Stimulated activated effector memory CD8-positive, alpha-beta T cell treated with anti-CD3 and anti-CD28 coated beads, Interleukin-12 subunit alpha, Interleukin-12 subunit beta, amount 100 ng/mL, for 72 hours (primary cell): ENCODE measurements at places on chromosomes 11 and 22.

- peak; percentile 65 for DNase-seq
Observed at GRCh38 chr11:104731890-104732289, 166.4 kb downstream of the CASP12 start.

DNA sequence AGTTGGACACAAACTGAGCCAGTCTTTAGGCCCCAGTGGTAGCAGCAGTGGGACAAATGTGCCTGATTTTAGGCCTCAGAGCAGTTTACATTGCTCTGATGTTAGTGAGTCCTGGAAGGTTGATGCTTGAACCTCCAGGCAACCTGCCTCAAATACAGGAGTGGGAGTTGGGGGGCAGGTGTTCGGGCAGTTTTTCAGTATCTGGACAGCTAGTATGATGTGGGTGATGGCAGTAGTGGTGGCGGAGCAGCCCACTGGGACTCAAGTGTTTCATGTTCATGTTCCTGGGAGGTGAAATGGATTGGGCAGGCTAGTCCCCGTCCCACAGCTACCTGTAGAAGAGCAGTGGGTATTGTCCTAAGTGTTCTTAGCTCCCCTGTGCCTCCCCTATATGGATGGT is 857.8 kb downstream of the JRKL start:
- no peak for DNase-seq

- no peak for DNase-seq
Observed at GRCh38 chr11:97364047-97364446, 974.2 kb downstream of the JRKL start.

DNA sequence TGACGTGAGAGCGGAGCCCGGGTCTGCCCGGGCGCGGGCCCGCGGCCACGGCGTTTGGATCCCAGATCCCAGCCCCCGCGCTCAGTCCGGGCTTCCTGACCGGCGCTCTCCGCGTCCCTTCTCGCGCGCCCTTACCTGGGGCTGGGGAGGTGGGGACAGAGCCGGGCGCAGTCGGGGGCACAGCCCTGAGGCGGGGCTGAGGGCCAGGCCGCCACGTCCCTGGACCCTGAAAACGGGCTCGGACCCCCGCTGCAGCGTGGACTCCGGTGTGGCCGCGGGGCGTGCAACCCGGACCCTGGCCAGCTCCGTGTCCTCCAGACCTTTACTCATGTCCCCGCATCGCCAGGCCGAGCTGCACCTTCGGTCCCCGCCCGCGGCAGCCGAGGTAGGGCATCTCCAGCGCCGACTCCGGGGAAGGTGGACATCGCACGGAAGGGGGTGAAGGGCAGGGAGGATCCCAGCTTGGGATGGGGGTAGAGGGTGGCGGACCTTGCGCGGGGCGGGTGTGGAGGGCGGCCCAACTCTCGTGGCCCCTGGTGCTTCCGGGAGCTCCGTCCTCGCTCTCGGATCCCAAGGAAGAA is 9.9 kb upstream of the AIFM3 start:
- DNase-seq = no peak

GRCh38 chr22:48872271-48873190 is 955.1 kb downstream of the BRD1 start:
- DNase-seq = no peak

GRCh38 chr22:36239401-36240171 is at the start of gene APOL2:
TSS of gene APOL2 (minus strand) at chr22:36239527. CDS start at chr22:36233162, 6,365 bp downstream.
- peak; percentile 88 for DNase-seq

- no peak for DNase-seq
Observed at GRCh38 chr11:29184939-29185890, 831.6 kb downstream of the KCNA4 start.

DNA sequence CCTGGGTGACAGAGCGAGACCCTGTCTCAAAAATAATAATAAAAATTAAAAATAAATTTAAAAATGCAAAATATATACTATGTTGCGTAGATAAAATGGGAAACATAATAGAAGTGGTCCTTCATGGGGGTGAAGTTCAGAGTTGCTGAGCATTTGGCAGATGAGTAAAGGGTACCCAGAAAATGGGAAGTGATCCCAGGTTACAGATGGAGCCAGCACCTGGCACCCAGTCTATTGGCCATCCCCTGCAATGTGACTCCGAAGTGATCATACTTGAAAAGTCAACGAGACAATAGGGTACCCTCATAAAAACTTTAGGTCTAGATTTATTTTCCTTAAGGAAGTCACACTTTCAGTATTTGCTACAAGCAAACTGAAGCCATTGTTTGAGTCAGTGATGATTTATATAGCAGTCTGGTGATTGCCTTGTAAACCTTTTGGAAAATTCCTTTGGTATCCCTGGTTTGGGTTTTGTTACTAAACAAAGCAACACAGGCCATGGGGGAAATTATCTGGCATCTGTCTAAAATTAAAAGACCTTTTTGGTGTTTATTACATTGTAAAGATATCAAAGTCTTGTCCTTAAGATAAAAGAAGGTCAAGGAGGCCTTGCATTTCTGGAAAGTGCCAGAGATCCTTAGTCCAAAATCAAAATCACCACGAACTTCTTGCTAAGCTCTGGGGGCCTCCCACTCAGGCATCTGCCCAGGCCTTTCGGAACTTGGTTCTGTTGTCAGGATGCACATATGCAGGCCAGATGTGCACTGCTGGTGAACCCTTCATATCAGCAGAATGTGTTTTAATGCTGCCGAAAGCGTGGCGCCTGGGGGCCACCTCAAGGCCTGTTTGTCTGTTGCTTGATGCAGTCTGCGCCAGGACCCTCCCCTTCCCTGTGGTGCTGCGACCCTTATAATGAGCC is 4.3 kb downstream of the SMARCB1 start:
- no peak for DNase-seq

DNA sequence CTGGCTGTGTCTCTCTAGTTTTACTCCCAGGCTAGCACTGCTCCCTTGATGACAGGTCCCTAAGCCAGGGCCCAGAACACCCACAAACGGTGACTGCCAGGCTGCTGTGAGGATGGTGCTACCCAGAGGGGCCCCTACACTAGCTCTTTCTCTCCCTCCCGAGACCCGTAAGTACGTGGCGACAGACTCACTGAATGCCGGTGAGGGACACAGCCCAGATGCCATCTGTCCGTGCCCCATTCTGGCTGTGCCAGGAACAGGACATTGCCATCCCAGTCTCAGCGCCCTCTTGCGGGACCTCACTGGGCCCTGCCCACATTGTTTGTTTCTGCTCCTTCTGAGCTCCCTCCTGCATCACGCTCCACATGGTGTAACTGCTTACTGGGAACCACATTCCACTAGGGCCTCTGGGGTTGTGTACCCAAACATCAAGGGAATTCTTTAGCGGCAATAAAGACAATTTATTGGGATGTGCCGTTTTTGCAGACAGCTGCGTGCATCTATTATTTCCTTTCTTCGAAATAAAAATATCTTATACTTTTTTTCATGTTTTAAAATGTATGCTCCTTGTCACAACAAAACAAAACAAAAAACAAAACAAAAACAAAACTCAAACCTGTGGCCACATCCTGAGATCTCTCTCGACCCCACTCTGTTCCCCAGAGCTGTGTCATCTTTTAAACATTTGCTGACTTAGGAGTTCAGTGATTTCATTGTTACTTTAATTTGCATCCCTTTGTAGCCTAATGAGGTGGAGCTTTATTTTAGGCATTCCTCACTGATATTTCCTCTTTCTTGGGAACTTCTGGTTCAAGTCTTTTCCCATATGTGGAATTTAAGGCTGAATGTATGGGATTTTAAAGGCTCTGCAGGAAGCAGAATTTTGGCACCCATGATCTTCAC is 4.4 kb upstream of the TPCN2 start:
- DNase-seq = no peak

DNA sequence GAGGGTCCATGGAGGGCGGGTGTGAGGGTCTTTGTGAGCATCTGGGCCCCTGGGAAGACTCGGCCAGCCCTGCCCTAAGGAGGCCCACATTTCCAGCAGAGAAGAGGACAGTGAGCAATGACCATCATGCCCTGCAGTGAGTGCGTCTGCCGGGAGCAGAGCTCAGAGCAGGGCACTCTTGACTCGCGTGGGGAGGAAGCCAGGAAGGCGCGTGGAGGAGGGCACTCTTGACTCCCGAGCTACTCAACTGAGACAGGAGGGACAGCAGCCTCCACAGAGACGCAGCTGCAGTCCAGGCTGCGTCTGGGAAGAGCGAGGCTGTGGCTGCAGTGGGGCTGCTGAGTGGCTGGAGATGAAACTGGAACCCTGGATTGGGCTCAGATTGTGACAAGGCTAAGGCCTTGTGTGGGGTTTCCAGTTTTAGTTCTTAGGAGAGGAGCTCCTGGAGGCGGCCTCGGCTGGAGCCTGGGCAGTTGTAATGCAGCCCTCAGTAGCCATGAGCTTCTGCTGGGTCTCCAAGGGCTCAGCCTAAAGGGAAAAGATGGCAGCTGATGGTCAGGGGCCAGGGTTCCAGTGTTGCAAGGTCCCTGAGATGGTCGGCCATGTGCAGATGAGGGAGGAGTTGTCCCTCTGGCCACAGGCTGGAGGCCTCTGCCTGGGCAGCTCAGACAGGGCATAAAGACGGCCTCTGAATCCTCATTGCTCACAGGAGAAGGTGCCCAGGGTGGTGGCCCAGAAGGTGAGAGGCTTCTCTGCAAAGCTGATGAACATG is 264.7 kb upstream of the B3GAT1 start:
- no peak for DNase-seq

GRCh38 chr22:48488149-48488551 is 1339.5 kb downstream of the BRD1 start:
- no peak for DNase-seq
